ENCODE measurements at places on chromosomes 13 and 19.

DNA sequence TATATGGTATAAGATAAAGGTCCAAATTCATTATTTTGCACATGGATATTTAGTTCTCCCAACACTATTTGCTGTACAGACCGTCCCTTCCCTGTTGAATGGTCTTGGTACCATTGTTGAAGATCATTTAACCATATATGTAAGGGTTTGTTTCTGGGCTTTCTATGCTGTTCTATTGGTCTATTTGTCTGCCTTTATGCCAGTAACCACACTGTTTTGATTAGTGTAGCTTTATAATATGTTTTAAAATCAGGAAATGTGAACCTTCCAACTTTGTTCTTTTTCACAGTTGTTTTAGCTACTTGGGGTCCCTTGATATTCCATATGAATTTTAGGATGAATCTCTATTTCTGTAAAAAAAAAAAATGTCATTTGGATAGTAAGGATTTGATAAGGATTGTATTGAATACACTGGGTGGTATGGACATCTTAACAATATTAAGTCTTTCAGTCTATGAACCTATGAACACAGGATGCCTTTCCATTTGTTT is 16.9 kb downstream of the IFT88 start:
- DNase-seq: no peak

DNA sequence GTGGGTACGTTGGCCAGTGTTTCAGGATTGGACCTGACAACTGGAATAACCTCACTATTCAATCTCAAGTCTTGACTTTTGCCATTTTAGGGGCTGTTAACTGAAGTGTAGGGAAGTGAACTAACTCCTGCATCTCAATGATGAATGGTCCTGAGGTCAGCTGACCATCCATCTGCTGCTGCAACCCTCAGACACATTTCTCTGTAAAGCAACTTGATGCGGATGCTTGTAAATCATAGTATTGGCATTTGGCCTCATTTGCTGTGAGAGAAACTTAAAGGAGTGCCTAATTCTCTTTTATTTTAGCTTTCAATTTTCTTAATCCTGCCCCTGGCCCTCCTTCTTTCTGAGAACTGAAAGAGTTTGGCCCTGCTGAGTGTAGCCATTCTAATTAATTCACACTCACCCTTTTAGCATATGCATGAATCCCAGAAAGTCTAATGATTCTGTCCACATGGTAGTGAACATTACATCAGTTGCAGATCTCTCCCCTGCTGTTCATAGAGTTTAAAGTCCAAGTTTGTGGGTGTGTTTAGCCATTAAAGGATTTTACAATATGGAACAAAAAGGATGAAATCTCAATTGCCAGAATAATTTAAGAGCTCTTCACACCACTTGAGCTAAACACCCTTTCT is 1531.4 kb upstream of the SLC10A2 start:
- DNase-seq: no peak

GRCh38 chr19:41897820-41898219 is 14.8 kb downstream of the ARHGEF1 start:
- DNase-seq: no peak

- DNase-seq: no peak
These were observed 737 bp downstream of the XRCC1 start for GRCh38 chr19:43574424-43575155.

DNA sequence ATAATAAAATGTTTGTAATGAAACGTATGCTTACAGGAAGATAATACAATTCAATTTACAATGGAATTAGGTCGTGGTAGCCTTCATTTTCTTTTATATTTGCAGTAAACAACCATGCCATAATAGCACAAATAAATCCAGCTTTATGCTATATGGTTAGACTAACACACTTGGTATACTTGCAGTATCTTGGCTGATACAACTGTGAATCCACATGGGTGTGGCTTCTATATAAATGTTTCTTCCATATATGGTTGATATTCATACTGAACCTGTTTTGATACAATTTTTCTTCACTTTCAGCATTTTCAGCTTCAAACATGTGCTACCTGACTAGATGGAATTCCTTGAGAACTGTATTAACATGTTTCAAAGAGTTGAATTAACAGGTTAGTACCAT is 20.4 kb upstream of the SPRY2 start:
- no peak for DNase-seq

DNA sequence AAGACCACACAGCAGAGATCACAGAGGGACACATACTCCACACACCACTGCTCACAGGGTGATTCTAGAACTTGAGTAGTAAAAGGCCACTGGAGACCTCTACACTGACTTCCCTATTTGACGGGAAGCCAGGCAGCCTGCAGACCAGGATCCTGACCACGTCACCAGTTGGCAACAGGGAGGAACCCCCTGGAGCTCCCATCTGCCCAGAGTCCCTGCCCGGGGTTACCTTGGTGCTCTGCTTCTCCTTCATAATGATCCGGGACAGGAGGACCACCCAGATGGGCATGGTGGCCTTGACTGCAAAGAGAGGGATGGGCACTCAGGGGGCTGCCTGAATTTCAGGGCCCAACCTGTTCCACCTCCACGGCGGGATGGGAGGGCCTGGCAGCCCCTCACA is 932 bp downstream of the SLC35E1 start:
- DNase-seq: no peak

DNA sequence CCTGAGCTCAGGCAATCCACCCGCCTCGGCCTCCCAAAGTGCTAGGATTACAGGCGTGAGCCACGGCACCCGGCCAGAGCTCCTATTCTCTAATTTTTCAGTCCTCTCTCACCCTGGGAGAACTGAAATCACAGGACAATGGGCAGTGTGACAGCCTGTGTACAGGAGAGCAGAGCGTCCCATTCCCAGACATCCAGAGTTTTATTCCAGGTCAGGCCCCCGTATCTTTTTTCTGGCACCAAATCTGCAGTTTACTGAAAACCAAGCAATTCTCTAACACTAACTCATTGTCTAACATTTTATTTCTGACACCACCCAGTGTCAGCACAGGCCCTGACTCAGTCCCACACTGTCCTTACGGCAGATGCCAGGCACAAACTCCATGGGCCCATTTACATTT is 6.7 kb downstream of the ZNF708 start:
- DNase-seq: no peak

DNA sequence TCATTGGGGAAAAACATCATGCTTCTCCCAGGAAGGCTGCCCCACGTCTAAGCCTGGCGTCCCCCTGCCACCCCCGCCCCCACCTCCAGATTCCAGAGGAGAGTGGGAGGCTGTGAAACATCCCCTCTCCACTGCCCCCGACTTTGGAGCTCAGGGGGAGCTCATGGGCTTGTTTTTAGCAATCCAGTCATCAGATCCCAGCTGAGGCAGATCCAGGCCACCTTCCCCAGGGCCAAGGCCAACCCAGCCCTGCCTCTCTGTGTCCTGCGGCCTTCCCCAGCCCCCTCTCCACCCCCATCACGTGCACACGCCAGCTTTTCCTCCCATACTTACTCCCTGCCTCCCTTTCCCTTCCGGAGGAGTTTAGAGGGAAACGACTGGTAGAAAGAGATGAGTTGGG is 38.8 kb downstream of the SHISA2 start:
- no peak for DNase-seq

DNA sequence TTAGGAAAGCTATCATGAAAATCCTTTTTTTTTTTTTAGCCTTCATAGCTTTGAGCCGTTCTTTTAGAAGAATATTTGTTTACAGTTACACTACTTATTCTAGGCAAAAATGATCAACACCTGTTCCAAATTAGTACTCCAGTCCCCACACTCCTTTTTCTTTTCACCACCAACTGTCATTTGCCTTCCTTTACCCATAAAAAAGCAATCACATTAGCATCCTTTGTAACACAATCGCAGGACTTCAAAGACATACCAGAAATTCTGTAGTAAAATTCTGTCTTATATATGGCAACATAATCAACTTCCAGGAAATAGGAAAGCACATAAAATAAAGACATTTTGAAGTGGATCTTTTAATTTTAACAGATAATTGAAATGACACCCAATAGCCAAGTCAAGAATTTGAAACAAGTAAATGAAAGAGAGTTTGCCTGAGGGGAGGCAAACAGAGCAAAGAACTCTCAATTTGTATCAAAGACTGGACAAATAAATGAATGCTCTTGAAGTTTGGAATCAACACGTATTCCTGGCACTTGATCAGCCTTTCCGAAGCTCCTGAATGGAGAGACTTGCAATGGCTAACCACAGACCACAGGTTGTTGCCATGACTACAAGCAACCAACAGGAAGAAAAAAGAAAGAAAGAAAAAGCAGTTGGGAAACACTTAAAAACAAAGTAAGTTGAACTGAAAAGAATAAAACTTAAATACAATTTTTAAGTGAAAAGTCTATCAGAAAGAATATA is 206.8 kb downstream of the PCDH9 start:
- DNase-seq: no peak

DNA sequence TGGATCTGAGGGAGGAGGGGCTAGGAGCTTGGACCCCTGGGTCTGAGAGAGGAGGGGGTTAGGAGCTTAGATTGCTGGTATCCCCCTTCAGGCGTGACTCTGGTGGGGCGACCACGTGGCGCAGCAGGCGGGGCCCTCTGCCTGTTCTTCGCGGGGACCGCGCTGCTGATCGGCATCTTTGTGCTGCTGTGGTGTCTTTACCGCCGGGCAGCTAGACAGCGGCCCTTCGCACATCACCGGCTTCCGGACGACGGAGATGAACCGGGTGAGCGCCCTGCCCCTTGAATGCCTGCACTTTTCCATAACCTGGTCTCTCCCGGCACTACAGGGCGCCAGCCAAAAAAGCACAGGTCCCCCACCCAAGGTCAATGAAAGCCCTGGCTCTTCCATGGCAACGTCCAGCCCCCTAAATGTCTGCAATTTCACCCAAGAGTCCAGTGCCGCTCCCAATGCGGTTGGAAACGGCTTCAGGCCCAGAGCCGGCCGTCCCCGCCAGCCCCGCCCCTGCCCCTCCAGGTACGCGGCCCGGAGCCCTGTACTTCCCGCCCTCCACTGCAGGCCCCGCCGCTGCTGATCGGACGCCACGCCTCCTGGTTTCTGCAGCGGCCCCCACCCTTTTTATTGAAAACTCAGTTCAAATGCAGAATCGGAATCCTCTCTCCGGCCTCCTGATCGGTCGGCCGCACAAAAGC is 2.8 kb downstream of the GFY start:
- DNase-seq: peak; percentile 34

- DNase-seq: no peak
These were observed 99.3 kb downstream of the DOCK9 start for GRCh38 chr13:98878486-98879126.

DNA sequence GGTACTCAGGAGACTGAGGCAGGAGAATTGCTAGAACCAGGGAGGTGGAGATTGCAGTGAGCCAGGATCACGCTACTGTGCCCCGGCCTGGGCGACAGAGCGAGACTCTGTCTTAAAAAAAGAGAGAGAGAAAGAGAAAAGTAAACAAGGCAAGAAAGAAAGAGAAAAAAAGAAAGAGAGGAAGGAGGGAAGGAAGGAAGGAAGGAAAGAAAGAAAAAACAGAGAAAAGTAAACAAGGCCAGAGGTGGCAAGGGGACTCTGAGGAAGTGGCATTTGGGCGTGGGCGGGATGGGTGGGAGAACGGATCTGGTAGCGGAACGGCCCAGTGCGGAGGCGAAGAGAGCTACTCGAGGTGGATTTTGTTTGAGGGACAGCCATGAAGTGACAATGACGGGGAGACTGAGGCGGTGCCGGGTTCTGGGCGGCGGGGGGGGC is 7.5 kb upstream of the ARRDC2 start:
- no peak for DNase-seq
